ENCODE measurements at places on chromosomes 3 and 15. TPM values are rescaled to one million over a fixed set of nuclear protein-coding genes. Genes with fewer than 3 reads are reported as not detected.
A peak's percentile ranks its signal among the peaks of the same experiment; 100 is the strongest.

The C2CD4A gene
- total RNA-seq: not detected

The PIERCE2 gene
- not detected for total RNA-seq

The STRA6 gene
- total RNA-seq: 14.2 TPM

The IL5RA gene
- total RNA-seq: 0.31 TPM

The LEKR1 gene
- 0.51 TPM for total RNA-seq

The SST gene
- not detected for total RNA-seq

The WNT5A gene
- 45.7 TPM for total RNA-seq

The LRRIQ4 gene
- total RNA-seq: not detected

The QARS1 gene
- total RNA-seq: 301 TPM

The TGM5 gene
- 6.8 TPM for total RNA-seq

The CHRNA7 gene
- 2.8 TPM for total RNA-seq

- no peak for DNase-seq
These were observed 23.1 kb downstream of the DCLK3 start for GRCh38 chr3:36741285-36741684.

DNA sequence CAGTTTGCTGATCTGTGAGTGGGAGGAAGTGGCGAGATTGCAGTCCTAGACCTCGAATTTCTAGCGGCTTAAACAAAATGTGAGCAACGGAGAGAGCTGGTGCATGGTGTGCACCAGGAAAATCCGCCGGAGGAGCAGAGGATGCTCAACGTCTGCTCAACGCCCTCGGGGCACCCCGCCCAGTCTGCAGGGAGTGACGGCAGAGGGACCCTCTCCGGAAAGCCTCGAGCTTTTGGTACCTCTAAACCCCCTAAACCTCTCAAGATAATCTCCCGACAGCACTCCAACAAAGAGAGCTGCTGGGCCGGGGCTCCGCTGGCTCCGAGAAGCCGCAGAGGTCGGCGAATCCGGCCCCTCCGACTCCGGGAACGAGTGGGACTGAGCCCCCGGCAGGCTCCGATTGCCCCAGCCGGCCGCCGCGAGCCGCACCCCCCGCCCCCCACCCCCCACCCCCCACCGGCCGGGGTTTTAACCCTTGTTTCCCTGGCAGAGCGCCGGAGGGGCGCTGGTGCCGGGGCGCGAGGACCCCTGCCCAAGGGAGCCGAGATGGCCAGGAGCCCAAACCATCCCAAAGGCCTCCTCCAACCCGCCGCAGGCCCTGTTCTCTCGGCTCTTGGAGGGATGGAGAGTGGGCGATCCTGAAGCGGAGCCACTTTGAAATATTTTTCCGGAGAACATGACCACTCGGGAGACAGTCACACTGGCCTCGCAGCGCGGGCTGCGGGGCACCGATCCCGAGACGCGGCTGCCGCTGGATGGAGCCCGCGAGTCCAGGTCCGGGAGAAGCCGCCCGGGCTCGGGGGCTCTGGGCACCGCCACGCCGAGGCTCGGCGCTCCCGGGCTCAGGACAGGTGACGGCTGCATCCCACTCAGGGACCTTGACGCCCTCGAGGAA lies 1.5 kb downstream of the MEGF11 start:
- DNase-seq: peak; percentile 67

GRCh38 chr15:84831028-84831427 lies 13.9 kb downstream of the ALPK3 start:
- no peak for DNase-seq

DNA sequence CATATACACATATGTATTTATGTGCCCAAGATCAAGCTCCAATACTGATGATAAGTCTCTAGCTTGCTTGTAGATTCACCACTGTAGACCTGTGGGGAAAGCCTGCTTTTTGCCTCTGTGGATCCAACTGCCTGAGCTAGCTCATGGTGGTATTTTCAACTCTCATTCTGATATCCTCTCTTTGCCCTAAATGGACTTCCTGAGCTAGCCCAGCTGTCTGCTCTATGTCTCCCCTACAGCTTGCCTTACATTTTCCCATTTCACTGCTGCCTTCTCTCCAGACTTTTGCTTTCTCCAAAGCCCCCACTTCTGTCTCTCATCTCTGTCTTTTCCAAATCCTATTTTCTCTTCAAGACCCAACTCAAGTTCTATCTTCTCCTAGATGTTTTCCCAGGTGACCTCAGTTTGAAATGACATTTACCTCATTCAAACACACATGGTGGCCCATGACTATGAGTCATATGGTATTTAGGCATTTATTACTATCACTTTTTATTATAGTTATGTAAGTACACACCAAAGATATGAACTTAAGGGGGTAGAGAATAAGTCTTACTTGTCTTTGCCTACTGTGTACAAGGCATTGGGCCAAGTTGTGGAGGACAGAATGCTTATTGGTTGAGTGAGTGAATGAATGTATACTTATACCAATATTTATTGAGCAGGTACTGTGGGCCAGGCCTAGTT lies 191.7 kb downstream of the NR1D2 start:
- no peak for DNase-seq

DNA sequence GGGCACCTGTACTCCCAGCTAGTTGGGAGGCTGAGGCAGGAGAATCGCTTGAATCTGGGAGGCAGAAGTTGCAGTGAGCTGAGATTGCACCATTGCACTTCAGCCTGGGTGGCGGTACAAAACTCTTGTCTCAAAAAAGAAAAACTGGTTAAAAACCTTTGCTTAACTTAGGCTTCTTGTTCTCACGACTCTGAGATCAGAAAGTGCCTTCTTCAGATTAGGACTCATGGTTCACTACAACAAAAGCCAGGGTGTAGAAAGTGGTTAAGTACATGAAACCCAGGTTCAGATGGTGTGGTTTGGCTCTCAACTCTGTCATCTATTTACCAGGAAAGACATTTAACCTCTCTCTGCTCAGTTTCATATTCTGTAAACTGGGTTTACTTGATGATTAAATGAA lies 168.4 kb downstream of the TUSC7 start:
- DNase-seq: no peak

DNA sequence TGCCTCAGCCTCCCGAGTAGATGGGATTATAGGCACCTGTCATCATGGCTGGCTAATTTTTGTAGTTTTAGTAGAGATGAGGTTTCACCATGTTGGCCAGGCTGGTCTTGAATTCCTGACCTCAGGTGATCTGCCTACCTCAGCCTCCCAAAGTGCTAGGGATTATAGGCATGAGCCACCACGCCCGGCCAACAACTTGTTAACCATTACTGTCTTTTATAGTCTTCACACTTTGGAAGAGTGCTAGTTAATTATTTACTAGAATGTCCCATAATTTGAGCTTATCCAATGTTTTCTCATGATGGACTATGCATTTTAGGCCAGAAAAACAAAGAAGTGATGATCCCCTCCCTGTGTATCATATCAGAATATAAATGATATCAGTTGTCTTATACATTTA lies 288.6 kb upstream of the CBLB start:
- DNase-seq: no peak

DNA sequence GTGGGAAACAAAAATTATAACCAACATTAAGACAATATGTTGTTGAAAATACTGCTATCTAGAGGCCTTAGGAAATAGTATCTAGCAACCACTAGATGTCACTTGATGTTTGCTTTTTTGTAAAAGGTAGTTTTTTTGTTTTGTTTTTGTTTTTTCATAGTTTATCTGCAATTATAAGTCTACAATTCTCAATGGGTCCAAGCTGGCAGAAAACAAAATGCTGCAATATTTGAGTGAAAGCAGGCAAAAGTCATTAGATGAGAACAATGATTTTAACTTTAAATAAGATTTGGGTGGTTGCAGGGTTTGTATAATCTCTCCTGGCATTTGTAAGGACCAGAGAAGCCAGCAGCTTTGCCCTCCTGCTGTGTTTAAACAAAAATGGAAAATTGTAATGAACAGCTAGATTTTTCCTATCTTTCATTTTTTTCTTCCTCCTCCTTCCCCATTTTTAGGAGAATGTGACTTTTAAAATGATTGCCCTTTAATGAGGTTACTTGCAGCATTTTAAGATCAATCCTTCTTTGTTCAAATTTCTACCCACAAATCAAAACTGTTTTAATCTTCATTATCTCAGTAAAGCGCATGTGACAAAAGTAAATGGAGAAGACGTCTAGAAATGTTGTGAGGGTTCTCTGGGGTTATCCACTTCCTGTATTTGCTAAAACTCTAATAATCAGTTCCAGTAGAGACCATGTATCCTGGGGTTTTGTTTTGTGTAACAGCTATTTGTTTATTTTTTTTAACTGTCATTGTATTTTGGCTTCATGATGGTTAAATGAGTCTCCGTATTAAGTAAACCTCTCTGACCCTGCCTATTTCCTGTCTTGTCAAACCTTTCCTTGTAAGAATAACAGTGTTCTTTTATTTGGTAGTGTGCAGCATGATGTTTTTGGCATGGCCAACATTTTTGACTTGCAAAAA lies 27.3 kb downstream of the DUT start:
- peak; percentile 57 for DNase-seq

DNA sequence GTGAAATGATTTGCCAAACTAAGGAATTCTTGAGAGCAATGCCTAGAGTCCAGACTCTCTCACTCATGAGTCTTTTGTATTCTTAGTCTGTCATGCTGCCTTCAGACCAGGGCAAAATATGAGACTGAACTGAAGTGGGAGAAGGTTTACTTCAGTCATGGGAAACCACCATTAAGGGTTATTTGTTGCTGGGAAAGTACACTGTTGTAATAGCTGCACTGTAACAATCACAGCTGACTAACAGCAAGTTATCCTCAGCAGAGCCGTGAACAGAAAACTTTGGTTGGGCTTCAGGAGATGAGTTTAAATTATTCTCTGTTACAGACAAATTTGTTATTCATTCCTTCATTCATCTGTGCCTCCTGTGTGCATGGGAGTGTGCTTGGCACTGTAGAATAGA lies 258.5 kb downstream of the ROBO2 start:
- DNase-seq: no peak

- DNase-seq: no peak
These were observed 415.5 kb upstream of the ARPP21 start for GRCh38 chr3:35223632-35224394.

GRCh38 chr3:133113526-133113925 lies 75.3 kb downstream of the TMEM108 start:
- no peak for DNase-seq

- no peak for DNase-seq
These were observed 70.7 kb upstream of the KCNMB2 start for GRCh38 chr3:178465260-178466180.

DNA sequence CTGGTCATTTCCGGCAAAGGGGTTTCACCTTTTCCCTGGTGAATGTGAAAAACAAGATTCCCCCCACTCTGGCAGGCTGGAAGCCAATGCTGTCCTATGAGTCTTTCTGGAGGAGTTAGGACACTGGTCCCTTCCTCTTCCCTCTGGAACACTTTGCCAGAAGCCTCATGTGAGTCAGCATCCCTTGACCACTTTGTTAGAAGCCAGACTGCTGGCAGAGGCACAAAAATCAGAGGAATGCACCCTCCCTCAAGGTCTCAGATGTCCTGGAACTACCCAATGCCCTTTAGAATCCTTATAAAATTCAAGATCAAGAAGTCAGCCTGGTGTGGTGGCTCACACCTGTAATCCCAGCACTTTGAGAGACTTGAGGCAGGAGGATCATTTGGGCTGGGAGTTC lies 26.6 kb downstream of the ITGB5 start:
- no peak for DNase-seq

DNA sequence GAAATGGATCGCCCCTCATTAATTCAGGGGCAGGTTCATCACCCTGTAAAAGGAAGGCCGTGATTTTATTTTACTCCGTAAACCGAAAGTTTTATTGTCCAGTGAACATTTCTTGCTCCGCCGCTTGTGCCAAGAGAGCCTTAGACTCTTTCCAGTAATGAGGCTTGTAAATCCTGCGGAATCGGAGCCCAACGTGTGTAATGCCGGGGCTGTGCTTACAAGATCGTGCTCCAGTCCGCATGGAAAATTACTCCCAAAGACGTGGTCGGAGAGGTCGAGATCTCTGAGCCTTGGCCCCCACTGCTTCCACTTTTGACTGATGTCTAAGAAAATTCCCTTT lies 649 bp upstream of the PLOD2 start:
- DNase-seq: peak; percentile 72

GRCh38 chr3:177405191-177405672 lies 207.9 kb upstream of the TBL1XR1 start:
- DNase-seq: no peak

- DNase-seq: no peak
These were observed 1287.1 kb upstream of the GBE1 start for GRCh38 chr3:83048556-83048955.

GRCh38 chr3:137282871-137283270 lies 325.1 kb downstream of the IL20RB start:
- DNase-seq: no peak

DNA sequence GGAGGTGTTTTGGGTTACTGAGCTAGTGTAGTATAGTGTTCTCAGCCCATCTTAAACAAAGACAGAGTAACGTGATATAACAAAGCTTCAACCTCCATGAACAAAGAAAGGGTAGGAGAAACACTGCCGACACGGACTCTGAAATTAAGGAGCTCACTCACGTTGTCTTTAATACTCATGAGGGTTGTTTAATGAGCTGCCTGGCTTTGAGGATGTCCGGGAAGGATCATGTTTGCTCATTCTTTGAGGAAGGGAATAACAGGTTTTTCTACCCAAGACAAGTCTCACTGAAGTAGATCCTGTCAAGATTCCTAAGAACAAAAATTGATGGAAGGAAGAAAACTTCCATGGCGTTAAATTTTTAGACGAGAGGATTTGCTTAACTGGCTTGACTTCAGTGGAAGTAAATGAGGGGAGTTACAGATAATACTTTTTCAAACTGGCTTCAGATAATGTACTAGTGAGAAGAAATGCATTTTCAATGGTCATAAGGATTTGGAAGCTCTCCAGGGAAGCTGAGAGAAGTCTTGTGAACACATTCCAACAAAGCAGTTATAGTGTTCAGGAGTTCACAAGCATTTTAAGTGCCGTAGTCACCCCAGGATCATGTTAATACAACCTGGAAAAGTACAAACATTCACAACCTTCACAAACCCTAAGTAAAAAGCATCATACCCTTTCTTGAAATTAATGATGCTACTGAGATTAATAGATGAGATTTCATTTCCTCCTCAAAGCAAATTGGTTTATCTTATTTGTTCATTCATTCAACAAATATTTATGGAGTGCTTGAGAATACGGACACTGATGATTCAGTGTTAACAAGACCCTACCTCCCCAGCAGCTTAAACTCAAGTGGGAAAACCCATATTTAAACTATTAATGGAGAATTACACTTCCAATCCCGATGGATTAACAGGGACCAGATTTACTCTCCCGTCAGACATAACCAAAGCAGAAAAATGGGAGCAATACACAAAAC lies 101.5 kb downstream of the SHQ1 start:
- no peak for DNase-seq

DNA sequence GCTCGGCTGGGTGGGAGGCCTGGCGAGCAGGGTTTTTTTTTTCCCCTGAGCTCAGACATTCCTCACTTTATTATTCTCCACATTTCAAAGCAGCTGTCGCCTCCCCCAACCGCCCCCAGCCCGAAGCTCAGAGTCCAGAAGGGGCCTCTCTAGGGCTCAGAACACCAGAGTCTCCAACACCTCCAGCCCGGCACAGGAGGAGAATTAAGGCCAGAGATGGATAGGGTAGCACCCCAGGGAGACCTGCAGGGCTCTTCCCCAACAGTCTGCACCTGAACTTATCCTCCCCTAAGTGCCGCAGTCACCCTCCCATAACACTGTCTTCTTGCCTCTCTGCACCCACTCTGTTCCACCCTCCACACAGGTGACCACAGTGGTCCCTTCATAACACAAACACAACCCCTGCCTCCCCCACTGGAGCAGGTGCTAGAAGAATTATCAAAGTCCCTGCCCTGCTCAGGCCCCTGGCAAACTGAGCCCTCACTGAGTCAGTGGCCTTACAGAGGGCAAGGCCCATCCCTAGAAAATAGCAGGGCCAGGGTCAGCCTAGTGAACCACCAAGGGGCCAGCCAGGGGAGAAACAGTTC lies 14.1 kb downstream of the MYL3 start:
- no peak for DNase-seq

Measured in tongue (tissue), 3 donors.